ENCODE measurements at places on chromosomes 2 and 18. TPM values are rescaled to one million over a fixed set of nuclear protein-coding genes. Genes with fewer than 3 reads are reported as not detected.

The CRACDL gene
- total RNA-seq = 4.1 TPM

The DYNC2LI1 gene
- total RNA-seq = 14.8 TPM

The ACVR1C gene
- total RNA-seq = under 0.01 TPM

The FAM237A gene
- total RNA-seq = not detected

The MREG gene
- total RNA-seq = 5.5 TPM

The EN1 gene
- total RNA-seq = not detected

Data from thoracic aorta endothelial cell (primary cell).